Activated CD8-positive, alpha-beta memory T cell treated with anti-CD3 and anti-CD28 coated beads, Interleukin-2, amount 10 ng/mL, durations not matched to agents 7 days and 5 days (primary cell): ENCODE measurements at places on chromosomes 7 and 10. TPM values are rescaled to one million over a fixed set of nuclear protein-coding genes. Genes with fewer than 3 reads are reported as not detected.

Gene SH2D4B
- total RNA-seq: not detected

Gene NUTM2E
- total RNA-seq: 0.28 TPM

DNA sequence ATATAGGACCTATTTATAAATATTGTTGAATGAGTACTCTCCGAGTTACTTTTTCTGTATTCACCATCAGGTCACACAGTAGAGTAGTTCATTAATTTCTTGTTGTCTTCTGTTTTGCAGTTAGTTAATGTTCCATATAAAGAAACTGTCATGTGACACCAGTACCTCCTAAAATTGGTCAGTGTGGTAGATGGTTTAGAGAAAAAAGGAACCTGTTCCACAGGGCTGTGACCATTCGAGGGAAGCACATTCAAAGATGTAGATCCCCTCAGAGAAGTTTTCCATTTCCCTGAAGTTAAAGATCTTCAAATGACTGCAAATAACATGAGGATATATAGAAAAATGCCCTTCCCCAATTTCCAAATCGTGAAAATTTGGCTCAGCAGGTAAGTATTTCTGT is 45.7 kb downstream of the PRPF18 start:
- H3K4me1 ChIP-seq: no peaks in the 10 kb centered on the region
- peaks cover 11% of the 10 kb centered on the region for H3K36me3 ChIP-seq
- no peak for DNase-seq
- H3K27ac ChIP-seq: no peak overlapping the region

GRCh38 chr10:97234400-97234799 is 48.6 kb upstream of the SLIT1 start:
- H3K27ac ChIP-seq: no peak overlapping the region
- H3K27me3 ChIP-seq: no peaks in the 10 kb centered on the region
- H3K4me3 ChIP-seq: no peak overlapping the region
- DNase-seq: no peak

DNA sequence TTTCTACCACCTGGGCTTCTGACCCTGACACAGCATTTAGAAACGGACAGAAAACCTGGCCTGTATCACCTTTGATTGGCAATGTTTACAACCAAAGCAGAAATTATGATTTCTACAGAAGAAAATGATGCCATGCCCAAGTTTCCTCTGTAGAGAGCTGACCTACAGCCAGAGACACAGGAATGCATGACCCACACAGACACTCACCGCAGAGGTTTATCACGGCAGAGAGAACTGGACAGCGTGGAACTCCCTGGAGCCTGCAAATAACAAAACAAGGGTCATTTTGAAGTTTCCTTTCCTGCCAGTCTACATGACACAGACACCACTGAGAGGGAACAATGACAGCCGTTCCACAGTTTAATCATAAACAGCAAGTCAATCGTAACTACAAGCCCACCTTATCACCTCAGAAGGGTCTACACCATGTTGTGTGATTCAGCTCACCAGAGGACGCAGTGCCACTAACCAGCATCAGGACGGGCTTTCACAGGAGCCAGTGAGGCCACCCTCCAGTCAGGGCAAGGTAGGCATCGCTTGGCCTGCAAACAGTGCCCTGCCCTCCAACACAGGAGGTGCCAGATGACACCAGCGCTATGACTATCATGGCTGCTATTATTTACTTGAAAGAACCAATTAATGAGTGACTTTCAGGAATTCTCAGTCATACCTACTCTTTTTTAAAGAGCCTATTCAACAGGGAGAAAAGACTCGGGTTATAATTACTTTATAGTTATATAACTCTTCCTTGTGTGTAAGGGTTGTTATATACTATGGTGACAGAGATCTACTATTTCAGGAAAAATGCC is 139.9 kb downstream of the TNS3 start:
- H3K27ac ChIP-seq: no peak overlapping the region
- no peak overlapping the region for H3K4me3 ChIP-seq
- no peaks in the 10 kb centered on the region for H3K4me1 ChIP-seq
- no peaks in the 10 kb centered on the region for H3K36me3 ChIP-seq
- no peak for DNase-seq
- no peaks in the 10 kb centered on the region for H3K27me3 ChIP-seq

GRCh38 chr7:111082351-111082750 is 8.6 kb upstream of the LRRN3 start:
- DNase-seq: no peak
- no peaks in the 10 kb centered on the region for H3K27me3 ChIP-seq
- H3K4me1 ChIP-seq: peaks cover 79% of the 10 kb centered on the region
- H3K27ac ChIP-seq: peak overlapping the region; percentile 97
- peaks cover 25% of the 10 kb centered on the region for H3K36me3 ChIP-seq

- no peaks in the 10 kb centered on the region for H3K4me1 ChIP-seq
- no peaks in the 10 kb centered on the region for H3K27me3 ChIP-seq
Observed at GRCh38 chr7:4162884-4163564, 519.1 kb upstream of the FOXK1 start.

GRCh38 chr10:110110338-110110737 is 97.1 kb upstream of the MXI1 start:
- no peak overlapping the region for H3K27ac ChIP-seq
- no peak for DNase-seq

DNA sequence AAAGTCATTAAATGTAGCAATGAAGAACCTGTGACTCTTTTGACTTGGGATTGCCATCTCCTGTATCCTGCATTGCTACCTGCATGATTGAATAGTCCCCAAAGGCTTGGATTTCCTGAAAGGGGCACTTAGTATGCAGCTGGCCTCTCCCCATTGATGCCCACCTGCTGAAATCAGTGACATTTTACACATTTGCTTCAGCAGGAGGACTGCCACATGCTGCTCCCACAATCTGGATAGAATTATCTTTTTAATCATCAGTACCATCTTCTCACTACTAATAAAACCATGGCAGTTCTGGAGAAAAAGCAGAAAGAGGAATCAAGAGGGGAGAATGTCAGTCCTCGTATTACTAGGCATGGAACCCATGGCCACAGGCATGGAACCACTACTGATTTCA is 67.8 kb downstream of the SLC13A1 start:
- H3K4me1 ChIP-seq: no peaks in the 10 kb centered on the region
- H3K27ac ChIP-seq: no peak overlapping the region
- H3K36me3 ChIP-seq: no peaks in the 10 kb centered on the region
- no peaks in the 10 kb centered on the region for H3K27me3 ChIP-seq
- H3K4me3 ChIP-seq: no peak overlapping the region
- no peak for DNase-seq

DNA sequence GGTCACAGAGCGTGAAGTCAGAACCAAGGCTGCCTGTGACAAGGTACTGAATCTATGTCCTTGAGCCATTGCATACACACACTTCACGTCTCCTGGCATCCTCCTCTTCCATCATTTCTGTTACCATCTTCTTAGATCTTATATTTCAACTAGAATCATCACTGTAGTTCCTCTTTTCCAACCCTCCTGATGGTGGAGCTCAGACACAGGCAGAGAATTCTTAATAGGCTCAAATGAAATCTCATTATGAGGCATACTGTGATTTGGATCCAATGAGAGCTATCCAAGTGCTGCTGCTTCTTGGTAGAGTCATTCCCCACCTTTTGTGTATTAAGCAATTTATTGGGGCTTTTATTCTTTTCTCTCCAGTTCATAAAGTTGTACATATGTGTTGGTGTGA is 113.2 kb downstream of the CALCR start:
- H3K27me3 ChIP-seq: peaks cover 9% of the 10 kb centered on the region
- H3K4me3 ChIP-seq: no peak overlapping the region
- DNase-seq: no peak

GRCh38 chr10:93081834-93082233 is 8.1 kb downstream of the CYP26A1 start:
- H3K36me3 ChIP-seq: no peaks in the 10 kb centered on the region
- peaks cover 2% of the 10 kb centered on the region for H3K4me1 ChIP-seq
- H3K27ac ChIP-seq: no peak overlapping the region
- H3K4me3 ChIP-seq: no peak overlapping the region
- DNase-seq: no peak
- peaks cover 43% of the 10 kb centered on the region for H3K27me3 ChIP-seq

- H3K4me1 ChIP-seq: no peaks in the 10 kb centered on the region
- peaks cover 25% of the 10 kb centered on the region for H3K27me3 ChIP-seq
Observed at GRCh38 chr7:87107949-87108776, 44.1 kb upstream of the DMTF1 start.

DNA sequence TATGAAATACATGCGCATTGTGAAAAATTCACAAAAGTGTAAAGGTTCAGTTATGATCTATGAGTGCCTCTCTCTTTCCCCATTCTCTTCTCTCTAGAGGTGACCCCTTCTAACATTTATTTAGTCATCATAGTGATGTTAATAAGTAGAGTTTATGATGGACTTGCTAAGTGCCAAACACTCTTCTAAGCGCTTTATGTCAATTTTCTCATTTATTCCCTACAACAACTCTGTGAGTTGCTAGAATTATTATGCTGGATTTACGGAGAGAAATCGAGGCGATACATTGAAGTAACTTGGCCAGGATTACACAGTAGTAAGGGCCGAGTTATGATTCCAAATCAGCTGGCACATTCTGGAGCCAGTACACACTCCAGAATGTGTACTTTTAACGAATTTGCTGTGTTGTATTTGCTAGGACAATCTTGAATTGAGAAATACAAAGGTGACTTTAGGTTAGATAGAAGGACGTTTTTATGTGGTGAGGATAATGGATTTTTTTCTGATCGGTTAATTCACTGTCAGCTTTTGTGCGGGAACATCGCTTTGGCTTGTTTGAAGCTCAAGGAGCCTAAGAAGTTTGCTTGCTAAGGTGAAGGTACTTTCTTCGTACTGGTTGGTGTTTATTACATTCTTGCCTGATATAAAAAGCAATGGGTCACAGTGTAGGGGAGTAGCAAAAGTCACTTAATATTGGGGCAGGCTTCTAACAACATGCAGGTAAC is 1.4 kb downstream of the ATRNL1 start:
- H3K27me3 ChIP-seq: peaks cover 58% of the 10 kb centered on the region
- peaks cover 10% of the 10 kb centered on the region for H3K4me1 ChIP-seq
- no peak overlapping the region for H3K27ac ChIP-seq
- no peak for DNase-seq
- peak overlapping the region; percentile 38 for H3K4me3 ChIP-seq

DNA sequence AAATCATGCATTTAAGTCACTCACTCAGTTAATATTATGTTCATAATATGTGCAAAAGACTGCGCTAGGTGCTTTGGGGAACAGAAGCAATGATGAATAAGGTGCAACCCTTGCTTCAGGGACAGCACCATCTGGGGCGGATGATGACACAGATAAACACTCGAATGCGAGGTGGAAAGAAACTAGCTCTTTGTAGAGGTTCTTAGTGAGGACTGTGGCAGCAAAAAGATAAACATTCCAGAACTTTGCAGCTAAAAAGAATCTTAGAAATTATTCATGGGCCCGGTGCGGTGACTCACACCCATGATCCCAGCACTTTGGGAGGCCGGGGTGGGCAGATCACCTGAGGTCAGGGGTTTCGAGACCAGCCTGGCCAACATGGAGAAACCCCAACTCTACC is 29.8 kb upstream of the CHST15 start:
- no peak overlapping the region for H3K4me3 ChIP-seq
- no peak for DNase-seq
- H3K27me3 ChIP-seq: no peaks in the 10 kb centered on the region
- no peak overlapping the region for H3K27ac ChIP-seq
- H3K36me3 ChIP-seq: no peaks in the 10 kb centered on the region

DNA sequence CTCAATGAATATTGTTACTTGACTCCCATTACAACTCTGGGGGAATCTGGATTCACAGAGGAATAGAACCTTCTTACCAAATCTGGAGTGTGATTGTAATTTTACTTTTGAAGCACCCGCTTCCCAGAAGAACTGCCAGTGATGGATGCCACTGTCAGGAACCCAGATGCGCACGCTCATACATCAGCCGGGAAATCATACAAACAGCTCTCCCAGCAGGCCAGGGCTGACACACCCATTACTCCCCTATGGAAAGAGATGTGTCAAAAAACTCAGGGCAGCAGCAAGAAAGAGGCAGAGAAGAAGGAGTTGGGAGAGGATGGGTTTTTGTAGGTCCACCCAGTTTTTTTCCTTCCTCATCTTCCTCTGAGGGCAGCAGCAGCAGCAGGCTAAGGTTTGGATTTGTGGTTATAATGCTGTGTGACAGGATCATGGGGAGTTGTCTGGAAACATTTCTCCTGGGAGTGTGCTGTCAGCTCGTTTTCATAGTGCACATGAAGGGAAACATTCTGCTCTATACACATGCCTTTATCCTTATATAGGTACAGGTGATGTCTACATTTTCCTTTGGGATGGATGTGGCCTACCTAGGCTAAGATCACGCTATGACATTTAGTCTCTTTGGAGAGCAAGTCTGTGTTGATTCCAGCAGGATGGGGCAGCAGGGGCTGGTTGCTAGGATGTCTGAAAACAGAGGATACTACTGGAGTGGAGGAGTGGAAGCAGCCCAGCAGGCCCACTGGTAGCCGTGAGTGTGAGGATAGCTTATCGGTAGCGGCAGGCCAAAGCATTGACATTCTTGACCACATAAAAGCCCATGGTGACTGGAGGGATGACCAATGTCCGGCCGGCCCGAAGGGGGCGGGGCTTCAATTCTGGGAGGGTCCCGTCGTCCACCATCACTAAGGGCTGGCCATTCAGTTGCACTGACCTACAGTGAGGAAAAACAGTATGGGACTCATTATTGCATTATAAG is 12.4 kb upstream of the HPS1 start:
- H3K4me1 ChIP-seq: no peaks in the 10 kb centered on the region
- DNase-seq: no peak
- no peaks in the 10 kb centered on the region for H3K36me3 ChIP-seq

GRCh38 chr10:60186315-60187071 is 203.2 kb downstream of the ANK3 start:
- H3K4me3 ChIP-seq: no peak overlapping the region
- H3K36me3 ChIP-seq: no peaks in the 10 kb centered on the region
- no peak overlapping the region for H3K27ac ChIP-seq
- no peaks in the 10 kb centered on the region for H3K4me1 ChIP-seq
- no peak for DNase-seq

GRCh38 chr7:65216469-65216868 is 157.2 kb upstream of the ZNF92 start:
- H3K4me3 ChIP-seq: no peak overlapping the region
- peak; percentile 69 for DNase-seq
- no peaks in the 10 kb centered on the region for H3K27me3 ChIP-seq
- H3K27ac ChIP-seq: no peak overlapping the region

GRCh38 chr10:78808736-78809367 is 259.9 kb upstream of the ZMIZ1 start:
- no peak overlapping the region for H3K27ac ChIP-seq
- peaks cover 6% of the 10 kb centered on the region for H3K27me3 ChIP-seq
- no peak for DNase-seq
- H3K4me1 ChIP-seq: no peaks in the 10 kb centered on the region
- H3K36me3 ChIP-seq: no peaks in the 10 kb centered on the region
